Placental pericyte (primary cell): ENCODE measurements at places on chromosomes 6 and 20. TPM values are rescaled to one million over a fixed set of nuclear protein-coding genes. Genes with fewer than 3 reads are reported as not detected.

Gene C20orf141
- total RNA-seq, result not detected in 2 replicates

Gene CCDC28A
- 8.0 and 16.2 TPM in 2 replicates for total RNA-seq

Gene MYB
- 0.43 TPM in 1 of 2 replicates, not detected in the other for total RNA-seq

Gene GDAP1L1
- not detected in 2 replicates for total RNA-seq

Gene OR2B6
- not detected in 2 replicates for total RNA-seq

Gene MATN4
- total RNA-seq, result 0.22 TPM in 1 of 2 replicates, not detected in the other

Gene RSPH4A
- total RNA-seq, result 0.22 and 0.43 TPM in 2 replicates

Gene MUCL3
- total RNA-seq, result not detected in 2 replicates

Gene BTBD3
- 19.7 and 54.7 TPM in 2 replicates for total RNA-seq

Gene ASIP
- total RNA-seq, result not detected in 2 replicates

Gene CRISP3
- not detected in 2 replicates for total RNA-seq

Gene TBX18
- total RNA-seq, result 8.8 and 16.8 TPM in 2 replicates

Gene SLC35F1
- total RNA-seq, result under 0.01 TPM in 1 of 2 replicates, not detected in the other

Gene PSMB1
- total RNA-seq, result 265 and 297 TPM in 2 replicates

Gene TBXT
- not detected in 2 replicates for total RNA-seq

Gene VGLL2
- not detected in 2 replicates for total RNA-seq

Gene BNIP5
- total RNA-seq, result not detected in 2 replicates

Gene ELOVL4
- 0.66 and 3.3 TPM in 2 replicates for total RNA-seq

Gene SLC17A1
- total RNA-seq, result not detected in 2 replicates

Gene NKAPL
- total RNA-seq, result 1.1 and 1.5 TPM in 2 replicates

Gene SCUBE3
- 0.22 and 9.9 TPM in 2 replicates for total RNA-seq

Gene FNDC11
- total RNA-seq, result 0.43 and 0.88 TPM in 2 replicates

Gene ADTRP
- total RNA-seq, result 2.4 and 2.8 TPM in 2 replicates

Gene NT5E
- total RNA-seq, result 142 and 712 TPM in 2 replicates
